T-helper 22 cell (primary cell): ENCODE measurements at places on chromosomes 11 and 22.

DNA sequence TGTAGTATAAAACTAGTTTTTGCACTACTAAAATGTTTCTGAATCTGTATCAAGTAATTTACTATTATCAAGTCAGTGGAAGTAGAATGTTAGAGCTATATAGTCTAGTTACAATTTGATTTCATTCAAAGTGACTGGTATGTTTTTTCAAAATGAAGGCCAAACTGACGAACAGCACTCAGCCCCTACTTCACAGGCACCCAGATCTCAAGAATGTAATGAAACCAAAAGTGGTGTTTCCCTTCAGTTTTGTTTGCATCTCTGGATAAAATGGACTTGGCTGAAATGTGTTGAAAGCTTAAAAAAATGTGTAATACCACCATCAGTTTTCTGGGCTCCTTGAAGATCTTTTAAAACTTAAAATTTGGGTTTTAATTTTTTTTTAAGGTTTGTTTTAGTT lies 46.4 kb downstream of the QSER1 start:
- no peak for DNase-seq

DNA sequence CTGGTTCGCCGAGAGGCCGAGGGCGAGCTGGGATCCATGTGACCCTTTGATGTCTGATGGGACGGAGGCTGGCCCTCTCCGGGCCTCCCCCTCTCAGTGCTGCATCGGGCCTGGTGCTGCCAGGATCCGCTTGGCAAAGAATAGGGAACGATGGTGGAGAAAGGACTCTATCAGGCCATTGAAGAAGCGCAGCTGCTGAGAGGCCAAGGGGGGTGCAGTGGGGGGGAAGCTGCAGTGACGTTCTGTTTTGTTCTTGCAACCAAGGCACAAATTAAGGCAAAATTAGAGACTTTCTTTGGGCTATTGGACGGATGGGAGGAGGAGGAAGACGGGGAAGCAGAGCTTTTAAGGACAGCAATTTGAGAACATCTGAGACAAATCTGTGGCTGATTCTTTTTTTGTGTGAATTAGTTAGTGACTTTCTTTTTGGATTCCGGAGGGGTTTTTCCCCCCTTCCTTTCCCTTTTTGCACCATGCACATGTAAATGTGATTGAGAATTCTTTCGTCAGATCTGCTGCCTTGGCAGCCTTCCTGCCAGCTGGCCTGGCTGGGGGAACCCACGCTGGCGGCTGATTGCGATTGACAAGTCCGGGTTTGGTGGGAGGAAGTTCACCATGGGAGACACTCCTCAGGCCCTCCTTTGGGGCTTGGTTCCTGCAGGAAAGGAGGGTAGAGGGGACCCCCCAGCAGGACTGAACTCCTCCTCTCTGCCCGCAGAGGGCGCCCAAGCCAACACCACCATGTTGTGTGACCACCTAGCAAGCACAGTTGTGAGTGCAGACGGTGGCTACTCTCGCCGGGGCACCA lies 214.6 kb downstream of the NTM start:
- no peak for DNase-seq

- DNase-seq: no peak
Measured at GRCh38 chr22:21916309-21916918, 36.2 kb downstream of the PPM1F start.

DNA sequence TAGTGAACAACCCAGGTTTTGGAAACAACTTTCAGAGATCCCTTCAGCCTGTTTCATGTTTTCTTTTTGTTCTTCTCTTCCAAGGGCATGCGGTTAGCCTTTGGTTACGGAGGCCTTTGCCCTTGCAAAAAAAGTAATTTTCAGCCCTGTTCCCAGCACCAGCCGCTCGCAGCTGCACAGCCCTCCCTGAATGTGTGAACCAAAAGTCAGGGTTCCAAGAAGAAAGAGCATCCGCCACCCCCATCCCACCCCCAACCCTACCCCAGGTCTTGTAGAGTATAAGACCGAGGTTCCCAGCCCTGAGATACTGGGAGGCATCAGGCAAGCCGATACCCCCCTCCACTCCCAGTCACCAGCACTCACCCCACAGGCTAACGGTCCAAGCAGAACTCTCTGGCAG lies 56.4 kb downstream of the IGLL1 start:
- no peak for DNase-seq

DNA sequence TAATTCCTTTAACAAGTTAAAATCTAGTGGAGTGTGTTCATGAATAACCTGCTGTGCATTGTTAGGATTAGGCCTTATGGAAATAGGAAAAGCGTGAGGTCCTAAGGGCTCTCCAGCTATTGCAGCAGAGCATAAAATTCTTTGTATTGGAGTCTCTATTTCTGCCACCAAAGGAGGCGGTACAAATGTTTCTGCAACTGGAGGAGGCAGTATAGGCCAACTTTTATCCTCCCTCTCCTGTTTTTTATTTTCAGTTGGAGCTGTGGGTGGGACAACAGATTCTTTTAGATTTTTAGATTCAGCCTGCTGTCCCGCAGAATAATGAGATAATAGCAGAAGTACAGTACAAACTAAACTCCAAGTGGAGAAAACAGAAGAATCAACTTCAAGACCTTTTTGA lies 26.2 kb downstream of the OR10A6 start:
- no peak for DNase-seq

DNA sequence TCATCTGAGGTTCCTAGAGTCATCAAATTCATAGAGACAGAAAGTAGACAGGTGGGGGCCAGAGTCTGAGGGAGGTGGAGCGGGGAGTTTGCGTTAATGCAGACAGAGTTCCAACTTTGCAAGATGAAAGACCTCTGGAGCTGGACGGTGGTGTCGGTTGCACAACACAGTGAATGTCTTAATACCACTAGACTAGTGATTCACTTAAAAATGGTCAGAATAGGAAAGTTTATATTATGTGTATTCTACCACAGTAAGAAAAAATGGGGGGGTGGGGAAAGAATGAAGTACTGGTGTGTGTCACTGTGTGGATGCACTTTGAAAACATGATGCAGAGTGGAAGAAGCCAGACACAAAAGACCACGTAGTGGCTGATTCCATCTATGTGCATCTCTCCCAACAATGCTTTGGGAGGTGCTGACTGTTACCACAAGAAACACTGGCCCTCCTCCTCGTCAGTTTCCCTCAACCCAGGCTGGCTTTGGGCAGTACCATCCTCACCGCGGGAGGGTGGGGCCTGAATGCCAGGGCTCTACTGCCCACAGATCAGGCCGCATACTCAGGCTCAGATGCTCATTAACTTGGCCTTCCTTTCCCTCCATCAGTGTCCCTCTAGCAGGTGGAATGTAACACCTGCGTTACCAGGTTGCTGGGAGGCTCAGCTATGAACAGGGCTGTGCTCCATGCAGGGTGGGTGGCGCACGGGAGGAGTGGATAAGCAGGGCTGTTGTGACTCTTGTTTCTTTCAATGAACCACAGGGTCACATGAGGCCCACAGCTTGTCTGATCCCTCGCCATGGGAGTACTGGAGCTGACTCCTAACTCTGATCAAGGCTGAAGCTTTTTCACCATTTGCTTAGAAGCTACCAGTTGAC lies 297.0 kb downstream of the CTTN start:
- DNase-seq: no peak

- no peak for DNase-seq
Measured at GRCh38 chr11:69650081-69650831, 9.3 kb downstream of the CCND1 start.

GRCh38 chr11:63212742-63213141 lies 30.7 kb downstream of the SLC22A25 start:
- no peak for DNase-seq

DNA sequence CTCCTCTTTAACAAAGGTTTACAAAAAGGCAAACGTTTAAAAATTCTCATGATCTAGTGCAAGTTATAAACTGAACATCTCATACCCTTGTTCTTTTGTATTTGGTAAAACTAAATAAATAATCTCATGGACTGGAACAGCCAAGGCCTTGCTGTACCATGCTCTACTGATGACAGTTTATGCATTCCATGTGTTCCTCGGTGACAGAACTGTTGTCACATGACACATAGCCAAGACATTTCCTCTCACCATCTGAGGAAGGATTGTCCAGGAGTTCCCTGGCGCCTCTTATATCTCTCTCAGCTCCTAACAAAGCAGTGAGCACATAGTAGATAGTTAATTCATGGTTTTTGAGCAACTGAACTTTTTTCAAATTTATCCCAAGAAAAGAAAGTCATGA lies 12.6 kb downstream of the CCDC83 start:
- DNase-seq: no peak

DNA sequence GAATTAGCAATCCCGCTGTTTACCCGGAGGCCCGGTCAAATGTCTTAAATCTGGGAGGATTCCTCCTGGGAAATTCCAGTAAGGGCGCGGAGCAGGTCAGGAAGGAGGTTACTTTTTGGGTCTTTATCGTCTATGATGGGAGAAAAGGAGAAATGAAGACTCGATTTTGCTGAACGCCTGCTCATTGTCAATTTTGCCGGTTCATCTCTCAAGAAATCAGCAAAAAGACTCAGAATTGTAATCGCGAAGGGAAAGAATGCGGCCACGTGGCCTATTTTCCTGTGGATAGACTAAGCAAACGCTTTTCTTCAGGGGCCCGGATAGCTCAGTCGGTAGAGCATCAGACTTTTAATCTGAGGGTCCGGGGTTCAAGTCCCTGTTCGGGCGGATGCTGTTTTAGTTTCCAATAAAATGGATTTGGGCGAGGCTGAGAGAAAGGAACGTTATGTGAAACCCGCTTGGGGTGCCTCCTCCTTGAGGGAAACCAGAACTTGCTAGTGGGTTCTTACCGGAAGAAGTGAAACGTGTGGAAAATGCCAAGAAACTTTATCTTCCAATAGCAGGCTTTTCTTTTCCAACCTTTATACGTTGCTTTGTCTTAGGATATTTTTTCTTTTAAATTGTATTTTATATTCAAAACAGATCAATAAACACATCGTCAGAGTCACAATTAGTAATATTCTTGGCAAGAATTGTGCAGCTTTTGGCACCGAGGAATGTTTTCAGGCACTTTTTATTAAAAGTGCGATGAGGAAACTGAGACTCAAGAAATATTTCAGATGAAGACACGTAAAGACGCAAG lies 45.0 kb downstream of the OR4D9 start:
- no peak for DNase-seq

DNA sequence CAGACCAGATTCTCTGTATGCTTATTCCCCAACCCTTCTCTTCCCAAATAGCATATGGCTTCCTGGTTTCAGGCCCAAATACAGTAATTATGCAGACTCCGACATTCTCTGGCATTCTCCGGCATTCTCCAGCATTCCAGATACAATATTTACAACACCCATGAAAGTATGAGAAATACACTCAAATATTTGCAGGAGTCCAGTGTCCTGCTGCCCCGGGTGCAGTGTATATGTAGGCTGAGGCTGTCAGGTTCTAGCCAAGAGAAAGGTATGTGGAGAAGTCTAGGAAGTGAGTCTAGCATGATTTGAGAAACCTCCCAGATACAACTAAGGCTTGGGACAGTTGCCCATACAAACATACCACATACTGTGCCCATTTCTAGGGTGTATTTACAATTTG lies 160.7 kb downstream of the SOX6 start:
- no peak for DNase-seq

DNA sequence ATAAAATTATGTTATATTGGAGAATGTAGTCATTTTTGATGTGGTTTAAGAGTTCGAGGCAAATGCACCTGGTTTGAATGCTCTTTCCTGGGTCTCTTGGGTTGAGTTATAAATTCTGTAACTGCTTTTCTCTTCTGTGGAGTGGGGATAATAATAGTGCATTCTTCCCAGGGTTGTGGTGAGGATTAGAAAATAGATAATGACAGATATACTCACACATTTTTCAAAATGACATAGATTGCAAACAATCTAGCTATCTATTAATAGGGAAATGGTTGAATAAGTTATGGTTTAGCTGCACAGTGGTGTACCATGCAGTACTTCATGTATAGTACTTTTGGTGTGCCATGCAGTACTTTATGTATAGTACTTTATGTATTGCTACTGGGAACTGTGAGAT lies 67.4 kb downstream of the SWAP70 start:
- DNase-seq: no peak

DNA sequence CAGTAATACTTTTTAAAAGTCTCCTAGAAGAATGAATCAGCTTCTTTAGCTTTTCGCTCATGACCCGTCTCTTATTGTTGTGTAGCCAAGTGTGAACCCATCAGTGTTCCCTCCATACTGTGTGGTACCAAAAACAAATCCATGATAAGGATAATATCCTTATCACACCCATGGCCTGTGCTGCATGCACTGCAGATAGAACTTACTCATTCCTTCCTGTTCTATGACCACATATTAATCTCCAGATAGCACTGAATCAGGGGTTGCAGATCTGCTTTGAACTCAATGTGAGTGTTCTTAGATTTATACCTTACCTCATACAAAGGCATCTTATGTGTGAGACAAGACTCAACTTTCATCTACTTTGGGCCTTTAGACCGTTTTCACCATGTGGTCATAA lies 373.4 kb downstream of the JRKL start:
- DNase-seq: no peak

- DNase-seq: no peak
Measured at GRCh38 chr22:36439481-36440271, 41.8 kb downstream of the TXN2 start.

GRCh38 chr22:25726241-25726640 lies 15.7 kb upstream of the MYO18B start:
- DNase-seq: no peak

DNA sequence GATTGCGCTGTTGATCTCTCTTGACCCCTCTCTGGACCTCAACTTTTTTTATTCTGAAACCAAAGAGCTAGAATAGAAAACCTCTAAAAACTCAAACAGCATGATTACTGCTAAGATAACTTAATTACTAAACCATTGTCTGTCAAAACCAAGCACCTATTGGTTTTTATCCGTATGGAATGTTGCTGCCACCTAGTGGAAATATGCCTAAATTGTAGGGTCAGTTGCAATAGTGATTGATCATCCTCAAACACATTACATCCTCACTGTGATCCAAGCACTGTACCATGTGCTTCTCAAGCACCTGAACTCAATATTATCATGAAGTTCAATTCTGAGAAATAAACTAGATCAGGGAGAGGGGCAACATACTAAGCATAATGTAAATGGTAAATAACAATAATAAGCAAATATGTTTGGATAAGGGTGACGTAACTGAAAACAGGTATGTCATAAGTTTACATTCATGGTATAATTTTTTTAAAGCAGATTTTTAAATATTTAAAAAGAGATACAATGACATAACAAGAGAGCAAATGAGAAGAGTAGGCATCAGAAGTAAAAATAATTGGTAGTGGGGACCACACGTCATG lies 3.8 kb upstream of the OR5A2 start:
- peak; percentile 1 for DNase-seq

DNA sequence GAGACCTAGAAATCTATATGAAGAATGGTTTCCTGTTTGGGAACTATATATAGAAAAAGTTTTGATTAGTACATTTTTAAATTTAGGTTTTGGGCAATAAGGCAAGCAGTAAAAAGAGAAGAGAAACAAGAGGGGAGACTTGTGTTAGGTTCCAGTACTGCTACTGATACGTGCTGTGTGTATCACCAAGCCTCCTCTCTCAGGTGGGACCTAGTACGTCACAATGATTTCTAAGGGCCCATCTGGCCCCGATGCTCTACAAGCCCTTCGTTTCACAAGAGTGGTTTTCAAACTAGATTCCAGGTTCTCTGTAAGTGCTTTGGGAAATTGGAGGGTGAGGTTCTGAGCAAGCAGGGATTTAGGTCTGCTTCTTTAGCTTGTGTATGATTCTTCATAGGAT lies 39.2 kb downstream of the USP35 start:
- DNase-seq: no peak

- DNase-seq: no peak
Measured at GRCh38 chr11:33001751-33002542, 13.7 kb upstream of the DEPDC7 start.

- DNase-seq: no peak
Measured at GRCh38 chr22:48475661-48476345, 1351.9 kb downstream of the BRD1 start.

GRCh38 chr22:37345863-37346504 lies 63.7 kb downstream of the CYTH4 start:
- DNase-seq: no peak
